ENCODE measurements at places on chromosomes 16 and 17.

DNA sequence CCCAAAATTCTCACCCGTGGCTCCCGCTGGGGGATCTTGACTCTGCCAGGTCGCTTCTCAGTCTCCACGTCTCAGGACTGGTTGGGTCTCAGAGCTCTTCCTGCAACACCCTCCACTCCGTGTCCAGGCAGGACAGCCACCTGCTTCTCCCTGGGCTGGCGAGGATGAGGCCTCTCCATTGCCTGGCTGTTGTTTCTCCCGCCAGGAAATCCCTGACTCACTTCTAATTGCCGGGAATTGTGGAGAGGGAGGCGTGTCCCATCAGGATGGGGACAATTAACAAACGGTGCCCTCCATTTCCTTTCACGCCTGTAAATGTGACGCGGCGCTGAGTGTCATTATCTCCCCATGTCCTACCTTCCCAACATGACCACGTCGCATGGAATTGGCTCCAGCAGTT lies 204.5 kb downstream of the RBFOX3 start:
- no peak for DNase-seq

GRCh38 chr17:18025241-18025944 lies 13.6 kb downstream of the ATPAF2 start:
- DNase-seq = no peak

DNA sequence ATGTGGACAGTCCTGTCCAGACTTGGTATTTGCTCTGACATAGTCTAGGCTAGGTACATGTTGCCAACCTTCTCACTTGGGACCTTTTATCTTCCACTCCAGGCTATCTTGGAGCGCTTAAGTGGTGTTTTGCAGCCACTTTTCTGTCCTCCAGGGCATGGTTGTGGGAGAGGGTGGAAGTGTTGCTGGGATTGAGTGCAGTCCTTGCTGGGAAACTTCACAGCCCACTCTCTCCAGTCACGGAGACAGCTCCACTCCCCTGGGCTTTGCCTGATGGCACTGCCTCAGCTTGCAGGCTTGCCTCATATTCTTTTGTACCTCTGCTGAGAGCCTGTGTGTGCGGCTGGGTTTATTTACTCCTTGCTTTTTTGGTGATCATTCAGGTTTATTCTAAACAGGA lies 17.4 kb downstream of the RPA1 start:
- DNase-seq = no peak

DNA sequence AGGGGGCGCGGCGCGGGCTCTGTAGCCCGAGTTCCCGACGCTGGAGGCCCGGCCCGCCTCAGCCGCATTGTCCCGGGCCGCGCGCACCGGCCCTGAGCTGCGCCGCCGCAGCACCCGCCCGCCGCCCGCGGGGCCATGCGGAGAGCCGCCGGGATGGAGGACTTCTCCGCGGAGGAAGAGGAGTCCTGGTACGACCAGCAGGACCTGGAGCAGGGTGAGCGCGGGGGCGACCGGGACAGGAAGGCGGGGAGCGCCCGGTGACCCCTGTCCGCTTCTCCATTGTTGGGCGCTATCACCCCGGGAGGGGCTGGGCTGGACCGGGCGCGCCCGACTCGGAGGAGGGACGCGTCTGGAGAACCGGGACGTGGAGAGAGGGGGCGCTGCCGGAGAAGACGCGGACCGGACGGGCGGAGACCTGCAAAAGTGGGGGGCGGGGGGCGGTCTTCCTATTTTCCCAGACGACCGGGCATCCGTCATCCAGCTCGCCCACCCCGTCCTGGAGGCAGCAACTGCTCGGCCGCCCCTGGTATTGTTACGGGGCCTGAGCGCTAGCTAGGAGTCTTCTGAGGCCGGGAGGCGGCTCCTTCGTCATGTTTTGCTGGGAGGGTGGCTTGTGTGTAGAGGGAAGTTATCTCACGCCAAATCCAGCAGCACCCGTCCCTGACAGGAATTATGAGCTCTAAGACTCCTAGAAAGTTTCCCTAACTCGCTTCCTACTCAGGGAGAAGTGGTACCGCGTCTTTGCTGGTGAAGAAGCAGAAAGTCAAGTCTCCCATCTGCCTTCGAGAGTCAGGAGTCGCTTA lies 678 bp downstream of the CDR2L start:
- no peak for DNase-seq

GRCh38 chr16:67419502-67419901 lies 3.2 kb upstream of the ZDHHC1 start:
- DNase-seq = no peak

- DNase-seq = no peak
These were observed 9.5 kb downstream of the TBC1D26 start for GRCh38 chr17:15741624-15742023.

DNA sequence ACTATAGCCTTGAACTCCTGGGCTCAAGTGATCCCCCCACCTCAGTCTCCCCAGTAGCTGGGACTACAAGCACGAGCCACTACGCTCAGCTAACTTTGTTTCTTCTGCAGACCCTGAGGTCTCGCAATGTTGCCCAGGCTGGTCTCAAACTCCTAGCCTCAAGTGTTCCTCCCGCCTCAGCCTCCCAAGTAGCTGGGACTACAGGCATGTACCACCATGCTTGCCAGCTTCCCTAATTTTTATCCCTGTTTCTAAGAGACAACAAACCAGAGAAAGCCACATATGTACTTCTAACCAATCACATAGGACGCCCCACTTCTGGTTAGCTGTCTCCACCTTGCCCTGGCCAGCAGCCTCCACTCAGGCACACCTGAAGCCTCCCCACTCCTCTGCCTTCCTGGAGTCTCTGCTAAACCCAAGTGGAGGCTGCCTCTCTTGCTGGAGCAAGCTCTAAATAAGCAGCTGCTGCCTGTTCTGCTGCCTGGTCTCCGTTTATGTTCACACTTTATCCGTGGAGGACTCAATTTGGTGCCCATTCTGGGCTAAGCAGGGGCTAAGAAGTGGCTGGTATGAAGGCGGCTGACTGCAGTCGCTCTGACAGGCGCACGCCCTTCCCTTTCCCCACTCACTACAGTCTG lies 24.7 kb downstream of the NSMCE1 start:
- DNase-seq = no peak

- peak; percentile 62 for DNase-seq
These were observed 11.5 kb downstream of the RMI2 start for GRCh38 chr16:11356573-11357331.

- no peak for DNase-seq
These were observed 186.9 kb downstream of the ENGASE start for GRCh38 chr17:79261355-79262072.

DNA sequence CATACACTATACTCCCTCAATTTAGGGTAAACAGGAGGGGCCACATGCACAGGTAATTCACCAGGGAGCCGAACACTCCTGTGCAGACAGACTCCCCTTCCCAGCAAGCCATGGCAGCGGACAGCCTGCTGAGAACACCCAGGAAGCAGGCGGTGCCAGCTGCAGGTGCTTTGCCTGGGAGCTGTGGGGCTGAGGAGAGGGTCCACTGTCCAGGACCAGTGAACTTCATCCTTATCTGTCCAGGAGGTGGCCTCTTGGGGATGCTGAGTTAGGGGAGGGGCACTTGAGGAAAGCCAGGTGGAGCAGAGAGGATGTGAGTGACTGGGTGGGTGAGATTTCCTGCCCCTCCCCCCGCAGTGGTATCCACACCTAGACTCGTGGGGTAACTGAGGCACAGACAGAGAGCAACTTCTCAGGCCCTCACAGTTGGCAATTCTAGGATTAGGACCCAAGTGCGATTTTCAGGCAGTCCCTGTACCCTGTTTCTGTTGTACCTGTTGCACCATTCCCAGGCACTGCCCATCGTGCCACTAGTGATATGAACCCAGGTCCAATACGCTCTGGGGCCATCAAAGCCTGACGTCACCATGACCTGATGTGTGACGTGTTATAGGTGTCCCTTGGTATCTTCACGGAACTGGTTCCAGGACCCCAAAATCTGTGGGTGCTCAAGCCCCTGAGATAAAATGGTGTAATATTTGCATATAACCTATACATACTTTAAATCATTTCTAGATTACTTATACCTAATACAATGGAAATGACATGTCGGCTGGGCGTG lies 1.2 kb downstream of the GRN start:
- no peak for DNase-seq

DNA sequence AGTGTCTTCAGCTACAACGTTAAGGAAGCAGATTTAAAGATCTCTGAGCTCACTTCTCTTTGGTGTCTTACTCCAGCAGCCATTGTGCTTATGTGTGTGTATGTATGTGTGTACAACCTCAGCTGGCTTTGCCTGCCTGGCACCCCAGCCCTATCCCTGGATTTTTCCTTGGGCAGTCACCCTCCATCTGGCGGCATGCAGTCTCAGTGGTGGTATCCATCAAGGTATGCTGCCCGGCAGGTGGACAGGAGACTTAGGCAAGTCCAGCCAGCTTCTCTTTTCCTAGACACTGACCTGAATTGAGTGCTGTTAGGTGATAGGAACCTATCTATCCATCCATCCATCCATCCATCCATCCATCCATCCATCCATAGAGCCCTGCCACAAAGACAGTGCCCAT lies 280.8 kb upstream of the CCL2 start:
- no peak for DNase-seq

GRCh38 chr17:58605470-58605869 lies 86.4 kb downstream of the TEX14 start:
- no peak for DNase-seq

DNA sequence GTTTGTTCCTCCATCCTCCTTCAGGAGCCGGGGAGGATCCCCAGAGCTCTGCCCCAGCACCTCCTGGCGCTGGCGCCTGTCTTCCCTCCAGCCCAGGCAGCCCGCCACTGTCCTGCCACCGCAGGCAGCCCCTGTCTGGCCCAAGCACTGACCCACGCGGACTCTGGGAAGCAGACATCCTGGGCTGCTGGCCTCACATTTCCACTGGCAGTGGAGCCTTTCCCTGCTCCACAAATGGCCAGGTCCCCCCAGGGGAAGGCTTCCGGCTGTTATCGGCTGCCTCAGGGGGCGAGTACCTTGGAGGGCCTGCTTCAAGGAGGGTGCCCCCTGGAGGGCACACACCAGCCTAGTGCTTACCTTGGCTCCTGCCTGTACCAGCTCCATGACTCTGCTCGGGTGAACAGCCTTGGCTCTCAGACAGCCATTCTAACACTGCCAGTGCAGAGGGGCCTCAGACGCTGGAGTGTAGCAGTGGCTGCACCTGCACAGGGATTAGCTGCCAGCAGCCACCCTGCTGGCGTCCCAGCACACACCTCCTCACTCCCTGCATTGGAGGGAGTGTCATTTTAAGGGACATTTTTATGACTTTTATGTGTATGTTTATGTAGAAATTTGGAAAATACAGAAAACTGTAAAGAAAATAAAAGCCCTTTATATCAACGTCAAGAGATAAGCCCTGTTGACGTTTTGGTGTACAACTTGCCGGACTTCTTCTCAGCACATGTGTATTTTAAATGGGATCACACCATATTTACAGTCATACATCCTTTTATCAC lies 21.0 kb downstream of the ACE start:
- DNase-seq = no peak

DNA sequence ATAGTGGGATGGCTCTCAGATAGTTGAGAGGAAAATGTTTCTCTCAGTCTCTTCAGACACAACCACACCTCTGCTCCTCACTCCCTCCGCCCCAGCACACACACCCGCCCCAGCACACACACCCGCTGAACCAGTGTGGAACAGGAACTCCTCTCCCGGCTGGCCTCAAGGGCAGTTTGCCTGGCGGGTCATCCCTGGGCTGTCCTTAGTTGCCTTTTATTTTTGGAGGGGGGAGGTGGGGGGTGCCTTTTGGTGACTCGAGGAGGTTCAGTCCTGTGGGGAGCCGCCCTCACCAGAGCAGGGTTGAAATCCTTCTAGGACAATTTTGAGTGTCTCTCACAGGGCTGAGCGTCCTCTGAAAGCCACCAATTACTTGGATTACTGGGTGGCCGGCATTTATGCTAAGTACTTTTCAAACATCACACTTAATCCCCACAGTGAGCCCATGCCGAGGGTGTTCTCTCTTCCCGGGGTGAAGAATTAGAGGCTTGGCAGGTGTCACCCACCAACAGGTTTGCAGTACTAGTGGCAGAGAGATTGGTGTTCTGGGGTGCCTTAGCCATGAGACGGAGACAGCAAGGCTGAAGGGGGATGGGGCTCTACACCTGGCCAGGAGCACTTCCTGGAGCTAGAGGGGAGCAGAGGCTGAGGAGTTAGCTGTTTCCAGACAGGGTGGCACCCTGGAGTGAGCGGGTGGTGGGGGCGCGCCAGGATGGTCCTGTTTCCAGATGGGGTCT lies 2.8 kb downstream of the RASD1 start:
- DNase-seq = no peak

DNA sequence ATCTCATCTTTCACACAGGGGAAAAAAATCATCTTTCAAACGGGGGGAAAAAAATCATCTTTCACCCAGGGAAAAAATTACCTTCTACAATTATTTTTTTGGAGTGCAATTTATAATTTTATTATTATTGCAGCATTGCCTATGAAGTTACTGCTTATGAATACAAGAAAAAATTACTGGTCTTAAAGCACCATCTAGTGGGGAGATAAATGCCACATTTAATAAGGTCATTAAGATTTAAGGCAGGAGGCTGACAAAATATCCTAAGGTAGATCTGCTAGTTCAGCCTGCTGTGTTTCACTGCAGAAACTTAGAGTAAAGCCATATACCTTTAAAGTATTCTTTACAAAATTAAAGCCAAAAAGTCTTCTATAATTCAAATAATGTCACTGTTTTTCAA lies 13.7 kb downstream of the SHCBP1 start:
- DNase-seq = no peak

DNA sequence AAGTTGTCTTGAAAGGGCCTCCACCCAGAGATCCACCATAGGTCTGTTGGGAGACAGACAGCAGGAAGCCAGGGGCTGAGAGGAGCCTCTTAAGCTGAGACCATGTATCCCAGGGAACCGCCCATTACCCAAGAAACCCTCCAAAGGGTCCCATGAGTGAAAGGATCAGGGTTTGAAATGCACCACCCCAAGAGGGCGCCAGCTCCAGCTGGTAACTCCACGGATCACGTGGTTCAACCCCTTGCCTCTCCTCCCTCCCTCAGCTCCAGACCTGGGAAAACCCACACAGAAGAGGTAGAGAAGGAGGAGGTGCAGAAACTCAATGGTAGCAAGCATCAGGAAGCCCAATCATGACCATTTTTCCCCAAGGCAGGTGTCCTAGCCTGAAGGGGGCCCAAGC lies 148.7 kb downstream of the AIPL1 start:
- DNase-seq = no peak

DNA sequence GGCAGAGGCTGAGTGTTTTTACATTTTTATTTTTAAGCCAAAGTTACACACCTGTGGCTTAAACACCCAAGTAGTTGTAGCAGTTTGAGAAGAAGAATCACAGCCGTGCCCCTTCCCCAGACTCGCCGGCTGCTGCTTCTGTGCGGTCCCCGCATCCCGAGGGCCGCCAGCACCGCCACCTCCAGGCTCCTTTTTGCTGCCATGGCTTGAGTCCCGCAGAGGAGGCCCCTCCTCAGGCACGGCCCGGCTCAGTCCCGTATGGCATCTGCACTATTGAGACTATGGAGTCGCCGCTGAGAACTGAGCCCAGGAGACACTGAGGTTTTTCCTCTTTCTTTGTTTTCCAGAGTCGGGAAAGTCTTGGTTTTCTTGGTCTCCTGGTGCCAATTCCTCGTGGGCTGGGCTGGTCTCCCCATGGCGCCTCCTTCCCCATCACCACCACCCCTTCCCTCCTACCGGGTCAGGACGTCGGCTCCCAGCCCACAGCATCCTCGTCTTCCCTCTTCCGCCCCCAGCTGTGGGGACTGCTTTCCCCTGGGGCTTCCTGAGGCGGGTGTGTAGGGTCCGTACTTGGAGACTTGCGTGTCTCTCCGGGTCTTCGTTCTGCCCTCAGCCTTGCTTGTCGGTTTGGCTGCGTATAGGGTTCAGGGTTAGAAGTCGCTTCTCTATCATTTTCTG lies 32.6 kb upstream of the CDH15 start:
- no peak for DNase-seq
